ENCODE measurements at places on chromosomes 2 and 18. TPM values are rescaled to one million over a fixed set of nuclear protein-coding genes. Genes with fewer than 3 reads are reported as not detected.

The UGT1A5 gene
- total RNA-seq: not detected

The SLC4A5 gene
- 0.14 TPM for total RNA-seq

The SIX2 gene
- total RNA-seq: under 0.01 TPM

The KCNIP3 gene
- 0.57 TPM for total RNA-seq

The ANXA4 gene
- 87.0 TPM for total RNA-seq

The NOL4 gene
- total RNA-seq: not detected

The MYO3B gene
- 0.18 TPM for total RNA-seq

The CDH2 gene
- 33.7 TPM for total RNA-seq

The REG1A gene
- total RNA-seq: not detected

The AOX1 gene
- total RNA-seq: 23.2 TPM

The DNAJC5G gene
- total RNA-seq: not detected

The LRRFIP1 gene
- total RNA-seq: 49.8 TPM

The ADCYAP1 gene
- not detected for total RNA-seq

The TRAPPC12 gene
- total RNA-seq: 52.3 TPM

The ONECUT2 gene
- total RNA-seq: under 0.01 TPM

The RFX8 gene
- total RNA-seq: 2.0 TPM

The SNORC gene
- total RNA-seq: 0.92 TPM

The SLC9A4 gene
- under 0.01 TPM for total RNA-seq

The RGPD3 gene
- total RNA-seq: 0.09 TPM

The OTOS gene
- total RNA-seq: not detected

The PRLH gene
- total RNA-seq: not detected

The GALNT13 gene
- total RNA-seq: 17.2 TPM

The STPG4 gene
- 0.37 TPM for total RNA-seq

The NPPC gene
- 0.28 TPM for total RNA-seq

The DYNAP gene
- not detected for total RNA-seq

The HJURP gene
- total RNA-seq: 2.4 TPM

The CHRNG gene
- total RNA-seq: not detected

The PKP4 gene
- 26.1 TPM for total RNA-seq

The CBLN2 gene
- total RNA-seq: under 0.01 TPM

The ANKRD53 gene
- total RNA-seq: 0.37 TPM

The NEU2 gene
- not detected for total RNA-seq

The SYT4 gene
- total RNA-seq: not detected

The TTN gene
- under 0.01 TPM for total RNA-seq

The ANKZF1 gene
- 33.8 TPM for total RNA-seq

The DSEL gene
- 43.2 TPM for total RNA-seq

The GALR1 gene
- not detected for total RNA-seq

The MFSD2B gene
- 0.28 TPM for total RNA-seq

The CTDSP1 gene
- 56.1 TPM for total RNA-seq

The SLC11A1 gene
- total RNA-seq: 0.14 TPM

The MEP1B gene
- total RNA-seq: not detected

The CRYGD gene
- not detected for total RNA-seq

The CPLX4 gene
- total RNA-seq: not detected

The PCARE gene
- not detected for total RNA-seq

The FBLN7 gene
- total RNA-seq: 0.57 TPM

Measured in smooth muscle cell of bladder (primary cell).